ENCODE measurements at places on chromosomes 13 and 19. TPM values are rescaled to one million over a fixed set of nuclear protein-coding genes. Genes with fewer than 3 reads are reported as not detected.
A peak's percentile ranks its signal among the peaks of the same experiment; 100 is the strongest.

The ASPDH gene
- total RNA-seq, result not detected

DNA sequence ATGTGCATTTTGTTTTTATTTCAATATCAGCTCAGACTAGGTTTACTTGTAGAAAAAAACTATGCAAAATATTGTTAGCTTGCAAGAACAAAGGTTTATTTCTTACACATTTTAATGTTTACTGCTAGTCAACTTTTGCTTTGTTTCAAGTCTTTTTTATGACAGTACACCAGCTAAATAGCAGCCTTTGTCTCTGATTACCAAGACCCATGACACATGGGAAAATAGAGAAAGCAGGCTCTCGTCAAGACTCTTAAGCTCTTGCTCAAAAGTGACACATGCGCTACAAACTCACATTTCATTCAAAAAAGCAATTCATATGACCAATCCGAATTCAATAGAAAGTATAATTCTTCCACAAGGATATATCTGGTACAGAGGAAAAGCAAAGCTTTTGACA lies 642.3 kb upstream of the SLITRK1 start:
- H3K4me1 ChIP-seq, result no peaks in the 10 kb centered on the region
- no peak overlapping the region for H3K4me3 ChIP-seq
- no peaks in the 10 kb centered on the region for H3K27me3 ChIP-seq
- no peaks in the 10 kb centered on the region for H3K36me3 ChIP-seq

DNA sequence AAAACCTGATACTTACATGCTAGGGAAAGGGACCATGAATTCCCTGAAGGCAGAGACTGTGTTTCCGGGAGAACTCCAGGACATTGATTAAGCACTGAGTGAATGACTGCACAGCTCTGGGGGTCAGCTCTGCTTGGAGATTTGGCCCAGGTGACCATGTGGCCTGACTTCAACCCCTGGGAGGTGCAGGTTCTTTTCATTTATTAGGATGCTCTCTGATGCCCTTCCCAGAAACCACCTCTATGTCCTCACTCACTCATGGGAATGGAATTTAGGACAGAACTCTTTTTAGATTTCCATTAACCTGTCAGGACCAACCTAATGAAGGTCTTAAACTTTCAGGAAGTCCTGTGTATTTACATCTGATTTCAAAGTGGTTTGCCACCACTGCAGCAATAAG lies 393.3 kb upstream of the ARGLU1 start:
- DNase-seq, result no peak
- H3K27me3 ChIP-seq, result no peaks in the 10 kb centered on the region
- H3K4me1 ChIP-seq, result no peaks in the 10 kb centered on the region

The LILRA2 gene
- not detected for total RNA-seq

DNA sequence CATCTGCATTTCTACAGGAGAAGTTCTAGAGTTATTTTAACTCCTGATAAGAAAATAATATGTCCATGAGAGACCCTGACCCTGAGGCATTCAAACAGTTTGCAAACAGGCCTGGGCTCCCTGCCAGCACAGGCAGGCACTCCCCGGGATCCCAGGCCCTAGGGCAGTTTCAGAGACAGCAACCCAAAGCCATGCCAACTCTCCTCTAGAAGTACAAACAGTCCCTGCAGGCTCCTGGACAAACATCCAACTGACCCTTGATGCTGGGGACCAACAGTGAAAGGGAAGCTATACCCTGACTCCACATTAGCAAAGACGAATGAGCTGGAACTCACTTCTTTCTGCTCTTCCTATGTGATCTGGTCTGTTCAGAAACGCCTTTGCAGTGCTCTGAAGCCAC lies 44.8 kb downstream of the CCDC70 start:
- H3K27ac ChIP-seq, result no peak overlapping the region
- peaks cover 15% of the 10 kb centered on the region for H3K27me3 ChIP-seq
- H3K36me3 ChIP-seq, result no peaks in the 10 kb centered on the region

GRCh38 chr13:83618966-83619365 lies 263.3 kb downstream of the SLITRK1 start:
- no peak overlapping the region for H3K4me3 ChIP-seq
- no peak overlapping the region for H3K27ac ChIP-seq
- no peaks in the 10 kb centered on the region for H3K27me3 ChIP-seq

DNA sequence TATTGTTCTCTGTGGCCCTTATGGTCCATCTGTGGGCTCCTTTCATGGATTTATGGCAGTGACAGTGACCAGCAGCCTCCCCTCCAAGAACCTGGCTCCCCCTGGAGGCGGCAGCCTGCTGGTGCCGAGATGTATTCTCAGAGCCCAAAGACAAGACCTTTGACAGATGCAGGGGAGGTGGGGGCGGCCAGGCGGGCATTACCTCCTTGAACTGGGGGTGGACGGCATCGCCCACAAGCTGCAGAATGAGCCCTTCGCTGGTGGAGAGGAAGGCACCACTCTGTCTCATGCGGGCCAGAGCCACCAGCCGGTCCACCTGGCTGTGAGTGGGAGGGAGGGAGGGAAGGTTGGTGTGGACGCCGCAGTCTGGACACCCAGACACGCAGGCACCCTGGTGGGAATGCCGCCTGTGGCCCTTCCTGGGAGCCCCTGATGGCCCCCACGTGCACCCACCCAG lies 6.6 kb downstream of the ISOC2 start:
- H3K36me3 ChIP-seq, result peaks cover 7% of the 10 kb centered on the region
- peaks cover 9% of the 10 kb centered on the region for H3K4me1 ChIP-seq
- DNase-seq, result peak; percentile 49
- no peak overlapping the region for H3K4me3 ChIP-seq
- peaks cover 20% of the 10 kb centered on the region for H3K27me3 ChIP-seq

GRCh38 chr13:24693862-24694471 lies 13.8 kb downstream of the ATP12A start:
- H3K4me1 ChIP-seq, result peaks cover 7% of the 10 kb centered on the region
- peak; percentile 36 for DNase-seq
- no peak overlapping the region for H3K27ac ChIP-seq
- H3K36me3 ChIP-seq, result no peaks in the 10 kb centered on the region
- peak overlapping the region; percentile 25 for H3K4me3 ChIP-seq

DNA sequence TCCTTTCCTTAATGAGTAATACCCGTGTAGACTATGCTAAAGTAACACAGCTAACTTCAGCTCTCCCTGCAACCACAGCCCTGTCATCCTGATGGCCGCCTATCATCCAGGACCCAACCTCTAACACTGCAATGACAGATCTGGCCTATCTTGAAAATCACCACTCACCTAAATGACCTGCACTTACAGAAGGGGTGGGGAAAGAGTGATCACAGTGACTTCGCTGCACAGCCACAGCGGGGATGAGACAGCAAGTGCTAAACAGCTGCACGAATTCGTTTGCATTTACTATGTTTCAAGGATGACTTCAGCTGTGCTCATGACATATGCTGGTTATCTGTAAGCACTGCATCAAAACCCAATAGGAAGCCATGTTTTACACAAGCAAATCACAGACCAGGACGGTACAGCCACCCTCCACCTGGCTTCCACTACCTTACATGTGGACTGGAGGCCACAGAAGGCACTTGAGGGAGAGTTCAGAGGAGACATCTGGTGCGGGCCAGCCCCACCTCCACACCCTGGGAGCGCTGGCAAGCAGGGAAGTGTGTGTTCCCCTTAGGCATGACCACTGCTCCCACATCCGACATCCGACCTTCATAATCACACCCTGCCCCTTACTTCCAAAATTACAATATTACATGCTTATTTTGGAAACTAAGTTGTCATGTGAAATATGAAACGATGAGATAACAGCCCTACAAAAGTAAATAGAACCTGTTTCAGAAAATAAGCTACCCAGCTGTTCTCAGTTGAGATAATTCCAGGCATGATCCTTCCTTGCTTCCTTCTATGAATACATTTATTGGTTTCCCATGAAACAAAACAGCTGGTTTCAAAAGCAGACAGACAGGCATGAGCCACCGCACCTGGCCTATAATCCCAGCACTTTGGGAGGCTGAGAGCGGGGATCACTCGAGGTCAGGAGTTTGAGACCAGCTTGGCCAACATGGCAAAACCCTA lies 95.7 kb downstream of the STK24 start:
- peaks cover 94% of the 10 kb centered on the region for H3K4me1 ChIP-seq
- H3K27me3 ChIP-seq, result no peaks in the 10 kb centered on the region
- H3K36me3 ChIP-seq, result peaks cover 2% of the 10 kb centered on the region
- DNase-seq, result peak; percentile 68
- H3K27ac ChIP-seq, result peak overlapping the region; percentile 52

GRCh38 chr13:29439601-29440388 lies 155.7 kb downstream of the SLC7A1 start:
- H3K4me3 ChIP-seq, result no peak overlapping the region
- DNase-seq, result no peak
- no peak overlapping the region for H3K27ac ChIP-seq
- no peaks in the 10 kb centered on the region for H3K27me3 ChIP-seq

The IRGC gene
- total RNA-seq, result not detected

The ZNF813 gene
- total RNA-seq, result 7.9 TPM

- H3K4me3 ChIP-seq, result no peak overlapping the region
- no peak overlapping the region for H3K27ac ChIP-seq
- DNase-seq, result no peak
Observed at GRCh38 chr13:98900442-98900841, 77.4 kb downstream of the DOCK9 start.

The PCDH9 gene
- total RNA-seq, result 0.12 TPM

The MAG gene
- 0.83 TPM for total RNA-seq

- peaks cover 10% of the 10 kb centered on the region for H3K4me1 ChIP-seq
- H3K36me3 ChIP-seq, result peaks cover 9% of the 10 kb centered on the region
- DNase-seq, result peak; percentile 18
- peak overlapping the region; percentile 89 for H3K27ac ChIP-seq
Observed at GRCh38 chr13:50942630-50943311, 33.2 kb downstream of the RNASEH2B start.

The MLNR gene
- not detected for total RNA-seq

DNA sequence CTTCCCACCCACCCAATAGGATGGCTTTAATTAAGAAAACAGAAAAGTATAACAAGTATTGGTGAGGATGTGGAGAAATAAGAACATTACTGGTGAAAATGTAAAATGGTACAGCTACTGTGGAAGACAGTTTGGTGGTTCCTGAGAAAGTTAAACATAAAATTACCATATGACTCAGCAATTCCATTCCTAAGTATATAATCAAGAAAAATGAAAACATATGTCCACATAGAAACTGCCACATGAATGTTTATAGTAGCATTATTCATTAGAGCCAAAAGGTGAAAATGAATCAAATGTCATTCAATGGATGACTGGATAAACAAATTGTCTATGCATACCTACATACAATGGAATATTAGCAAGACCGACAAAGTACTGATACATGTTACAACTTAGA lies 16.9 kb downstream of the DZIP1 start:
- H3K27ac ChIP-seq, result no peak overlapping the region
- DNase-seq, result no peak
- no peak overlapping the region for H3K4me3 ChIP-seq
- peaks cover 42% of the 10 kb centered on the region for H3K27me3 ChIP-seq
- no peaks in the 10 kb centered on the region for H3K36me3 ChIP-seq

DNA sequence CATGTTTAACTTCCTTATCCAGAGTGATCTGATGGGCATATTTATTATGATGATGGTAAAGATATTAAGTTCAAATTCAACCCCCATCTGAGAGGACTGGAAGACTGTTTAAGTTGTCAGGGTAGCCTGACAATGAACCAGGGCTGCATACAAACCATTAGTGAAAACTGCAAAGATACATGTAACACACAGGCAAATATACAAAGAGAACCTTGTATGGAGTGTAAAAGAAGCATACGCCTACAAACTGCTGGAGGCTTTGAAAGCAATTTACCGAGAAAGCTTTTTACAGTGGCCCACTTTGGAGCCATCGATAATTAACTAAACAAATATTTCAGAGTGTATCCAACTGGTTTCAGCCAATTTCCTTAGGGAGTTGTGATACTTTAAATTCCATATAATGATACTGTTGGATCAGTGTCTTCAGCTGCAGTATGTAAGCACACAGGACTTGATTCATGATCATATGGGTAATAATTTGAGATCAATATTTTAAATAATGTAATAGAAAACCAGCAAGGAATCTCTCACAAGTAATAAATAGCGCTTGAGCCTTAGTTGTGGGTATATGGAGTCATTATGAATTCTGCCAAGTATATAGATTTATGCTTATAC lies 231.5 kb upstream of the SPRY2 start:
- H3K4me3 ChIP-seq, result no peak overlapping the region
- H3K4me1 ChIP-seq, result no peaks in the 10 kb centered on the region
- no peaks in the 10 kb centered on the region for H3K36me3 ChIP-seq
- no peak overlapping the region for H3K27ac ChIP-seq

- no peak for DNase-seq
- H3K27ac ChIP-seq, result no peak overlapping the region
- no peaks in the 10 kb centered on the region for H3K27me3 ChIP-seq
- no peaks in the 10 kb centered on the region for H3K36me3 ChIP-seq
Observed at GRCh38 chr13:51091839-51092238, 19.2 kb downstream of the C13orf42 start.

The SLC17A7 gene
- total RNA-seq, result 0.74 TPM

The NCR1 gene
- total RNA-seq, result 4.1 TPM

The ZNF681 gene
- 7.0 TPM for total RNA-seq

DNA sequence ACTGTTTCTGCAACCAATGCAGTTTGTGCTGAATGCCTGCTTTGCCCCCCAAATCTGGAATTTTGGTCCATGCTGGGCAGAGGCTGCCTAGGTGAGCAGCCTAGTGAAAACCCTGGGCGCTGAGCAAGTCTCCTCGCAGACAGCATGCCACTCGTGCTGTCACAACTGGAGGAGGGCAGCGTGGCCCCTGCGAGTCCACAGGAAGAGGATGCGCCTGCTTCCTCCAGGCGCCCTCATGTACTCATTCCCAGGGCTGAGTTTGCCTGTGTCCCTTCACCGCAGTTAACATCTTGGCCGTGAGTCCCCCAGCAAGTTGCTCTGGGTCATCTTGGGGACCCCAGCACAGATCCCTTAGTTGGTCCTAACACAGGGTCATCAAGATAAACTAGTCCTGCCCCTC lies 26.2 kb upstream of the TMEM160 start:
- H3K27ac ChIP-seq, result no peak overlapping the region
- peaks cover 6% of the 10 kb centered on the region for H3K4me1 ChIP-seq
- H3K27me3 ChIP-seq, result no peaks in the 10 kb centered on the region
- H3K4me3 ChIP-seq, result no peak overlapping the region
- DNase-seq, result no peak

GRCh38 chr19:11452620-11453310 lies 17.3 kb downstream of the PRKCSH start:
- H3K27me3 ChIP-seq, result no peaks in the 10 kb centered on the region
- H3K36me3 ChIP-seq, result no peaks in the 10 kb centered on the region
- no peak for DNase-seq
- no peaks in the 10 kb centered on the region for H3K4me1 ChIP-seq
- no peak overlapping the region for H3K4me3 ChIP-seq
- H3K27ac ChIP-seq, result no peak overlapping the region

DNA sequence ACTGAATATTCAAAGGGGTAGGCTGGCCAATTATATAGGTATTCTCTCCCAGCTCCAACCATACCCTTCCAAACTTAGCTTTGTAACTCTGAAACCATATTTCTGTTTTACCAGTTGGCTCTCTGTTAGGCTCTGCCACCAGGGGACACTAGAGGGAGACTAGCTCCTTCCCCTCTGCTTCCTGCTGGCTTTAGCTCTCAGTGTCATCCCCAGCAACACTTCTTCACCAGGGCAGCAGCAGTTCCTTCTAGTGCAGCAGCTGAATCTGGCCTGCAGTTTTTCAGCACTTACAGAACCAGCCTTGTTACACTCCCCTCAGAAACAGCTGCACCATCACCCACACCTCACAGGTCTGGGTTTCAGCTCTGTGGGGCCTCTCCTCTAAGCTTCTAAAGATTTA lies 51.0 kb upstream of the DOCK9 start:
- peaks cover 4% of the 10 kb centered on the region for H3K36me3 ChIP-seq
- H3K27ac ChIP-seq, result peak overlapping the region; percentile 72
- peak; percentile 43 for DNase-seq
- peaks cover 95% of the 10 kb centered on the region for H3K4me1 ChIP-seq
